ENCODE measurements at places on chromosomes 4 and X. TPM values are rescaled to one million over a fixed set of nuclear protein-coding genes. Genes with fewer than 3 reads are reported as not detected.

TRO gene
- total RNA-seq = 7.5 TPM

F11 gene
- not detected for total RNA-seq

UGT2B11 gene
- total RNA-seq = not detected

KIF4A gene
- total RNA-seq = 0.33 TPM

UGT2A3 gene
- not detected for total RNA-seq

DCAF16 gene
- 25.3 TPM for total RNA-seq

GAGE1 gene
- total RNA-seq = not detected

TRIM2 gene
- total RNA-seq = 28.3 TPM

UGDH gene
- total RNA-seq = 37.2 TPM

CENPVL2 gene
- total RNA-seq = not detected

UGT8 gene
- total RNA-seq = 0.17 TPM

MAGEA1 gene
- not detected for total RNA-seq
